ENCODE measurements at places on chromosomes 12 and 14.

- no peak for DNase-seq
Observed at GRCh38 chr14:36096090-36096489, 80.4 kb downstream of the PTCSC3 start.

DNA sequence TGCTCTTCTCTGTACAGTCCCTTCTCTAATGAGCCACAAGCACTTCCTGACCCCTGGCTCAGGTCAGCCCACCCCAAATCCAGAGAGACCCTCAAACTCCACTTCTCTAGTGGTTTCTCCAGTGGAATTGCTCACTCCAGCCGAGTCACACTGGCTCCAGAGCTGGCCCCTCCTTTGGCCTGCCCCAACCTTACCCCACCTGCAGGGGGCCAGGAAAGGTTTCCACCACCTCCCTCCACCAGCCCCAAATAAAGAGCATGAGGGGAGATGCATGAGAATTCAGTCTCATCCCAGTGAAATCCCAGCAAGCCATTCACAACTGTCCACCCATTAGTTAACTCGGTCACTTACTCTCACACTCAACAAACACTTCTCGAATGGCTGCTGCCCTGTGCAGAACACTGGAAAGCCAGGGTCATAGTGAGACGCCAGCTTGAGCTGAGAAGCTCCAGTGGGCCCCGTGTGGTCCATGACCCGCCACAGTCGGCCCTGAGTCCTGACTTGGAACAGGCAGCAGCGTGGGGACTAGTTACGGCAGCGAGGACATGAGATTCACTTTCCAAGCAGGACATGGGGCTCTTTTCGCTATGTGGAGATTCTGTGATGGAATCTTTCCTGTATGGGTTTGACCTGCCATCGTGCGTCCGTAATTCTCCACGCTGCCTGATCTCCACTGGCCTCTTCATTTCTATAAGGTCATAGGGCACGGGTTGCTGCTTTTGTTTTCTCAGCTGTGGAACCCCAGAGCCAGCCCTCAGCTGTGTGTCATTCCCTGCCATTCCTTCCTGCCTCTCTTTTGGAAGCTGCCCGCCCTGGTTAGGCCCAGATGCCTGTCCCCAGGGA, 44.2 kb downstream of the SLC6A12 start:
- DNase-seq, result peak; percentile 31

DNA sequence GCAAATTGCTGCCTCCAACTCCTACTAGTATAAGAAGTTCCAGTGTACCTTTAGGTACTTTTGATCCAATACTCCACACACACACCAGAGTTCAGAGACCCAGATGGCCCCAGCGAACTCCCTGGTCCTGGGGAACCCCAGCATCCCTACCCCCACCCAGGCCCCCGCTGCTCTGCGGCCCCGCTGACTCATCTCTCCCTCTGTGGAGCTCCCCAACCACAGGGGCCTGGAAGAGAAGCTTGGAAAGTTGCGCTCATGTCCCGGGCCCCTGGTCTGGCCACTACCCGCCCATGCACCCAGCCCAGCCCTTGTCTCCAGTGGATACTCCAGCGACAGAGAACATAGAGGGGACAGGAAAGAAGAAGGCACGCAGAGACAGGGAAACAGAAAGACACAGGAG, 4.2 kb upstream of the SP7 start:
- peak; percentile 8 for DNase-seq

DNA sequence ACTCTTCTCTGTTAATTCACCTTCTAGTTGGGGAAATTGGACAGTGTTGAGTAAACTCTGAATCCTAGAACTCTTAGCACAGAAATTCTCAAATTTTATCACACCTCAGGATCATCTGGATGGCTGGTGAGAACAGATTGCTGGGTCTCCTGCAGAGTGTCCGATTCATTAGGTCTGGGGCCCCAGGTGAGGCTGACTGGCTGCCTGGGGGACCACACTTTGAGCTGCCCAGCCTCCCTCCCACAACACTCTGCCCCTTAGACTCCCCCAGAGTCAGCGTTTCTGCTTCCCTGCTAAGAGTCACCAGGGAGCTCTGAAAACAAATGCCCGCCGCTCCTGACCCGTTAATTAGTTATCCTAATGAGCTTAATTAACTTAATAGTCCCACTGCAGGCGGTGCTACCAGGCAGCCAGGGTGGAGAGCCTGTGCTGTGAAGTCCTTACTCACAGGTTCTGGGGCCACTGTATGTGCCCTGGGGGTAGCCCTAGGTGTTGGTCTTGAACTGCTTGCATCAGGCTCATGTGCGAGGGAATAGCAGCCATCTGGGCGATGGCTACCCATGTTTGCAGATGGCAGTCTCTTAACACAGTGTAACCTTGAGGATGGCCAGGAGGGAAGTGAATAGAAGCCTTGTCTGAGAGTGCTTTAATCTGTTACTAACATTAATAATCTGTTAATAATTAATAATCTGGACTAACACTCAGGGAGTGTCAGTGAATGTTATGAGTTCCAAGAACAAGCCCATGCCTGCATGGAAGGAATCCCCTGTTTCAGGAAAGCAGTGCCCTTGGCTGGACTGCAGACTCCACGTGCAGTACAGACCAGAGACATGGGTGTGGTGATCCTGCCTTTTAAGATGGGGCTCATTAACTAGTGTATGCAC, 35.6 kb downstream of the AACS start:
- no peak for DNase-seq

- DNase-seq, result no peak
Observed at GRCh38 chr14:77485901-77486678, 12.5 kb downstream of the ISM2 start.

GRCh38 chr12:68453278-68453677, 121.1 kb upstream of the MDM1 start:
- DNase-seq, result no peak

DNA sequence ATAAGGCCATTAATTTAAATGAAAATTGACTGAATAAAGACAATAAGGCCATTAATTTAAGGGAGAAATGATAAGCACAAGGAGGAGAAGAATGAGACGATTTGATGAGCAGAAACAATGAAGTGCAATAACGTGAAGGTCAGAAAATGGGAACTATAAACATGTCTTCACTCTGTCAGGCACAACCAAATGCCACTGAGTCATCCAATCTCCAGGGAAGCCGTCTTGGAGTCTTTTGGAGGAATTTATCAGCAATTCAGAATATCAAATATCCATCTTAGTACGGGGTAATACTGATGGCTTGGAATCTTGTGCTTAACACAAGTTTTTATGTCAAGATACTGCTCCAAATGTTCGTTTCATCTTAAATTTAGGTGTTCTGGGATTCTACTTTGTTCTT, 159.9 kb downstream of the CAPZA3 start:
- no peak for DNase-seq

DNA sequence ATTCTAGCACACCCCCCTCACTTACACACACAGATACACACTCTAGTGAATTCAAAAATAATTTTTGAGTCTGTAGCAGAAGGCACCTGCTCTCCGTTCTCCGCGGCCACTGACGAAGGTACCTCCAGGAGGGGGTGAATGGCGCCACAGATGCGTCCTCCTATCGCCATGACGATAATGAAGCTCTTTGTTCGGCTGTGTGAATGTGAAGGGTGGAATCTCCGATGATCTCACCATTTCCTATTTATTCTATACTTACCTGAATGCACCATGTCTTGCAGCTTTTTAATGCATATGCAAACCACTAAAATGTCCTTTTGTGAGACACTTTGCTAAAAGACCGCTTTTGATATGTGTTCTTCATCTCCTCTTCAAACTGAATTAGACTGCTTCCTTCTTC, 162.7 kb downstream of the EGLN3 start:
- DNase-seq, result no peak

DNA sequence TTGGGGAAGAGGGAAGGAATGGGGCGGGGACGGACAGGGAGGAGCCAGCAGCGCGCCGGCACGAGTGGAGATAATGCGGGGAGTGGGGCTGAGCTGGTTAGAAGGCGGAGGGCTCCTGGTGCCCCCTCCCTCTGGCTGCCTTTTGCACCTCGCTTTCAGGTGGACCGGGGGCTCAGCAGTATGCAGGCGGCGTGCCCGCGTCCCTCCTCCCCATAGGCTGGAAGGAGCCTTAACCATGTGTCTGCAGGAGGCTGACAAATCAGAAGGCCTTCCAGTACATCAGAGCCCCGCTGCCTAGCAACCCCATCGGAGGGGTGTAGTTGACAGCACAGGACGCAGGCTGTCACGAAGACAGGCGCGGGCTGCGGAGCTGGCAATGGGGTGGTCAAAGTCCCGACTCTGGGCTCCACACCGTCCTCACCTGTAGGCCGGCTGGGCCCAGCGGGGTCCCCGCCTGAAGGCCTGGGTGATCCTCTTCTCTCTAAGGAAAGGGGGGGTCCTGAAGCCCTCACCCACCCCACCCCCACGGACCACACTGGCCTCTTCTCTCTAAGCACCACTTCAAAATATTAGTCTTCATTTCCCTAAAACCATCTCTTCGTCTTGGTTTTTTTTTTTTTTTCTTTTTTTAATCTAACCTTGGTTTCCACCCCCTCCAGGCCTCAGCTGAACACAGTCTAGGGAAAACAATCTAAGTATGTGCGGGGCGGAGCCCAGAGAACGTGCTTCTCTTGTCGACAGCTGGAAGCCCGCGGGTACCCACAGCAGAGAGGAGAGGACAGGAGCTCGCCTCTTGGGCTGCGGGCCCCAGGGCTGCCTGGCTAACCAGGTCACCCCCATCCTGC, 44.5 kb downstream of the KDM2B start:
- DNase-seq, result peak; percentile 92

DNA sequence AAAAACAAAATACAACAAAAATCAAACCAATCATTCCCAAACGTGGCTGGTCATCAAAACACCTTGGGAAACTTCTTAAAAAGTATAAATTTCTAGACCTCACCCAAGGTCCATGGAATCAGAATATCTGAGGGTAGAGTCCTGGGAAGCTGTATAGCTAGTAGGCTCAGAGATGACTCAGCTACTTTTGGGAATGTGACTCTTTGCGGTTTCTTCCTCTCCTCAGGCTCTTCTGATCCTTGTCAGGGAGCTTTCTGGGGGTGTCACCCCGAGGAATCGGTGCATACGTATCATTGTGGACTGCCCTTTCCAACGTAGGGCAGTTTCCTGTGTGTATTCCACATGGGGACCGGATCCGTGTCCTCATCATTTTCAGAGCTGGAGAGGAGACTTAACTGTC, 14.8 kb downstream of the JDP2 start:
- no peak for DNase-seq

DNA sequence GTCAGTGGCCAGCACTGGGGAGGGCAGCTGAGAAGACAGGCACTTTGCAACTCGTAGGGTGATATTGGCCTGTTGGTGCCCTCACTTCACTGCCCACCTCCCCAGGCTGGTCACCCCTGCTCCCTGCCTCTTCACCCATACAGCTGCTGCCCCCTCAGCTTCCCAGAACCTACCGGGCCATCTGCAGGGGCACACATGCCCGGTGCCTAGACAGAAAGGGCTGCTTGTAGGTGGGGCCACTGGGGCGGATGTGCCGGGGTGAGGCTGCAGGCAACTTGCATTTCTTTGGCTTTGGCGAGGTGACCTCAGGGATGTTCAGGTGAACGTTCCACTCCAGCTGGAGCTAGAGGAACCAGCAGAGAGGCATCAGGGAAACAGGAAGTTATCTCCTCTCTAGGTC, 17.2 kb downstream of the FAM186B start:
- no peak for DNase-seq

DNA sequence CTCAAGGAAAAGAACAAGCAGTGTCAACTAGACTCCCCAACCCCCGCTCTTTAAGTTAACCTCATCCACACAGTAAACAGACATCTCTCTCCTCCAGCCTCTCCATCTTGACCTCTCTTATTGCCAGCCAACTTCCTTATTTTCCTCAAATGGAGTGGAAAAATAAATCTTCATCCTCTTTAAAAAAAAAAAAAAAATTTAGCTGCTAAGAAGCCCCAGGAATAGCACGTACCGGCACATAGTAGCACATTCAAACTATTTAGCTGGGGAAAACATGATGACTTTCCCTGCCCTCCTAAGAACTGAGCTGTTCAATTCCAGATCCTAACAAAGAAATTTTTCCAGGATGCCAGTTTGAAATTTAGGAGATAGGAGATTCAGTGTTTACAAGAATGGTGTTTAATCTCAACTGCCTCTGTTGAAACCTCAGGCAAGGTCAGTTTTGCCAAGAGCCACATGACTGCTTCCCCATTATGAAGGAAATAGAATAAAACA, 90.8 kb downstream of the EPS8 start:
- no peak for DNase-seq

- no peak for DNase-seq
Observed at GRCh38 chr14:58571769-58572472, 65.8 kb upstream of the DACT1 start.

DNA sequence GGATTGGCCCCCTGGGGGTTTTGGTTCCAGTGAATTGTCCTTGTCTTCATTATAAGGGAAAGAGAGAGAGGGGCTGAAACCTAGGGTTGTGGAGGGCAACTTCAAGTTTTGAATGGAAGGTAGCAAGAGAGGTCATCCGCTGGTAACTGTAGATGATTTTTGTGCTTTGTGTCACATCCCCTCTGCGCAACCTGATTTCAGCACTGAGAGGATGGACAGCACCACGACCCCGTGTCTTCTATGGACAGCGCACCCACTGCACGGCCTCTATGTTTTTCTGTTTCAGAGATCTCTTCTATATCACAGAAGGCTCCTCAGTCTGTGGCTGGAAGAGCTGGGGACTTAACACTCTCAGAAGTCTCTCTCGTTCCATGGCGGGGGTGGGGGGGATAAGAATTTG, 127.0 kb upstream of the RPH3A start:
- peak; percentile 16 for DNase-seq

- DNase-seq, result no peak
Observed at GRCh38 chr12:112341046-112341825, 41.0 kb downstream of the HECTD4 start.

DNA sequence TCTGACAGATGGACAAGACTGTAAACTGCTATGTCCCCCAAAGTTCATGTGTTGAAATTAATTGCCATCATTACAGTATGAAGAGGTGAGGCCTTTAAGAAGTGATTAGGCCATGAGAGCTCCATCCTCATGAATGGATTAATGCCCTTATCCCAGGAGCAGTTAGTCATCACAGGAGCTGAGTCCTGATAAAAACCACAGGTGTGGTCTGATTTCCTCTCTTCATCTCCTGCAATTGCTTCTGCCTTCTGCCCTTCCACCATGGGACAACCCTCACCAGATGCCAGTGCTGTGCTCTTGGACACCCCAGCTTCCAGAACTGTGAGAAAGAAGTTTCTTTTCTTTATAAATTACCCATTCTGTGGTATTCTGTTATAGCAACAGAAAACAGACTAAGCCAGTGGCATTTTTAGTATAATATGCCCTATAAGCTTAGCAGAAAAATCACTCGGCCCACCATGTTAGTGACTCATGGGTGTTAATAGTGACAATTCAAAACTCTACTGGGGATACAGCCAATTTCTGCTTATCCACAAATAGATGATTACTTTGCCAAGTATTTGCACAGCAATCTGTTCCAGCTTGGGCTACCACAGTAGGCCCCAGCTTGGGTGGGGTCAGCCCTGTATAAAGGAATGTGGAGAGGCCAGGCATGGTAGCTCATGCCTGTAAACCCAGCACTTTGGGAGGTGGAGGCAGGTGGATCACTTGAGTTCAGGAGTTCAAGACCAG, 129.0 kb upstream of the BCL2L14 start:
- DNase-seq, result no peak

- no peak for DNase-seq
Observed at GRCh38 chr14:47466916-47467315, 208.5 kb downstream of the MDGA2 start.

Data from GM20000 (cell line).